ENCODE measurements at places on chromosomes 12 and 14. TPM values are rescaled to one million over a fixed set of nuclear protein-coding genes. Genes with fewer than 3 reads are reported as not detected.

The LRTM2 gene
- not detected for total RNA-seq

The CLEC4D gene
- not detected for total RNA-seq

The MYO1H gene
- not detected for total RNA-seq

The RACGAP1 gene
- total RNA-seq: 3.9 TPM

DNA sequence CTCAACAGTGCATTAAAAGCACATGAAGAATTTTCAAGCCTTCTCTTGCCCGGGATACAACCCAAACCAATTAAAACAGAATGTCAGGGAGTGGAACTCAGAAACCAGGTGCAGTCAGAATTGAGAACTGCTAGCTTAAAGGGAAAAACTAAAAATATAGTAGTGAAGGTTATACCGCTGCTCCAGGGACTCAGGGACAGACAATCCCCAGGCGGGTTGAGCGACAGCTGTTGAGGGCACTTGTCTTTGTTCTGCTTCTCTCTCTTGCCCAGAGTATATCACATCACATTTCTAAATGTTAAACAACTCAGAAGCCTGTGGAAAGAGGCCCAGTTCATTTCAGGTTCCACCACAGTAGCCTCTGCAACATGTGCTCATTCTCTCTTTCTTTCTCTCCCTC, 93.1 kb downstream of the SLC5A8 start:
- DNase-seq: no peak

DNA sequence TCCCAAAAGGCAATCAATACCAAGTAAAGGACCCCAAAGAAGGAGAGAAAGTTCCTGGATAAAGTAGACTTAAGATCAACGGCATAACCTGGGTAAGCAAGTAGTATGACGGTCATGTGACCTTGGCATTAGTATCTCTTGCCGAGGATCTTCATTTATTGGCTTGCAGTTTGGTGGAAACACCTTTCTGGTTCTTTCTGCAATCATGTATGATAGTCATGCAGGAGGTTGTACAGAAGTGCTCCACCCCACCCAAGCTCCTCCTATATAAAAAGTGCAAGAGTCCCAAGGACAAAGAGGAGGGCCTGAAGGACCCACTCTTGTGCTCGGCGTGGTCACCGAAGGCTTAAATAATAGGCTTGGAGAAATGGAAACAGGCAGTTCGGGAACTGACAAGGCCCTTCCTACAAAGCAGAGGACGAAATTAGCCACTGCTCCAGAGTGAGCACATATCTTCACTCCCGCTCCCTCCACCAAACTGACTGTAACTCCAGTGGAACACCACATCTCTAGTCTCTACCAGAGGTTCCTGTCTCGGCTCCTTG, 750 bp downstream of the CS start:
- no peak for DNase-seq

DNA sequence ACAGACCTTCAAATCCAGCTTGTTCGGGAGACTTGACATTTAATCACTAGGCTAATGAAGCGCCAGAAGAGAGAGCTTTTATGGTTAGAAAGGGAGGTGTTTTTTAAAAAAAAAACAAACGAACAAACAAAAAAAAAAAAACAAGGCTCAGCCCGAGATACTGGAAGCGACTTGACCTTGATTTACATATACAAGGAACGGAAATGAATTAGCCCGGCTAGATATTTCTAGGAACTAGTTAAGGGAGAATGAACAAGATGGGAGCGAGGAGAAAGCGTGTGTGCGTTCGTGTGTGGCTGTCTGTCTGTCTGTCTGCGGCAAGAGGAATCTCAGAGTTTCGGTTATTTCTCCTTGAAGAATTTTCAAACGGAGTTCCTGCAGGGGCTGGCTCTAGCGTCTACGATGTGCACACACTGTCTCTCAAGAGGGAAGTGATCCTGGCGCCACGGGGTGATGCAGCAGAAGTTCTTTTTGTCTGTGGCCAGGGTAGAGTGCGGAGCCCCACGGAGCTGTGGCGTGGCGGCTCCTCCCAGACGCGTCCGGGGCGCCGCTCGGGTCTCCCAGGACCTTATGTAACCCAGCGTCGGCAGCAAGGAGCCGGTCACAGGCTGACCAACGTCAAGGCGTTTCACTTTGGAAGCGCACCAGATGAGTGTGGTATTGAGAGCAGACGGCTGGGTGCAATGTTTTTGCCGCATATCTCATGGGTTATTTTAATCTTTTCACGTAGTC, 18.8 kb downstream of the SOCS2 start:
- peak; percentile 61 for DNase-seq

GRCh38 chr14:74085828-74086227, 1.1 kb downstream of the LIN52 start:
- no peak for DNase-seq

DNA sequence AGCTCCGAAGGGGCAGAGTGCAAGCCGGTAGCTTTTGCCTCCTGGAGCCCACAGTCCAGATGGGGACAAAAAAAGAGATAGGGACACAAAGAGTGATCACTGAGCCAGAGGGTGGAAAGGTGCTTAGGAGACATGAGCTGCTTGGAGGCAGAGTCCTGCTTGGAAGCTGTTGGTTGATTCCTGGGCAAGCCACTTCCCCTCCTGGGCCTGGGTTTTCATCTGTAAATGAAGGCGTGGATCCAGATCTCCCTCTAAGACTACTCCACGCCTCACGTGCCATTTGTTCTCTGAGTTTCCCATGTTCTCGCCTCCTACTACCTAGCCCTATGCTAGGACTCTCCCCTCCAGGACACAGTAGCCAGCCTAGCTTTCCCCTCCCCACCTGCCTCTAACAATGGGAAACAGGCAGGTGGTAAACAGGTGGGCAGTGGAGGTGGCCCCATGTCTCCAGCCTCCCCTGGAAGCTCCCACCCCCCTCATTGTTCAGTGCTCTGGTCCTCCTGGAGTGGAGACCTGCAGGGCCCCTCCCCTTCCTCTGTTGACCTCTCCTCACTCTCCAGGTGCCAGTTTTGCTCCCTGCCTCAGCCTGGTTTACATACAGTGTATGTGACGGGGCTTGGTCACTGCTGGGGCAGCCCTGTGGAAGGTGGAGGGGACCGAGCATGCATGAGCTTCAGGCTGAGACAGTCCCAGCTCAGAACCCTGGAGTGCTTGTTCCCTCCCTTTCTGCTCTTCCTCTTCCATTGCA, 3.8 kb downstream of the SERPINA3 start:
- no peak for DNase-seq

DNA sequence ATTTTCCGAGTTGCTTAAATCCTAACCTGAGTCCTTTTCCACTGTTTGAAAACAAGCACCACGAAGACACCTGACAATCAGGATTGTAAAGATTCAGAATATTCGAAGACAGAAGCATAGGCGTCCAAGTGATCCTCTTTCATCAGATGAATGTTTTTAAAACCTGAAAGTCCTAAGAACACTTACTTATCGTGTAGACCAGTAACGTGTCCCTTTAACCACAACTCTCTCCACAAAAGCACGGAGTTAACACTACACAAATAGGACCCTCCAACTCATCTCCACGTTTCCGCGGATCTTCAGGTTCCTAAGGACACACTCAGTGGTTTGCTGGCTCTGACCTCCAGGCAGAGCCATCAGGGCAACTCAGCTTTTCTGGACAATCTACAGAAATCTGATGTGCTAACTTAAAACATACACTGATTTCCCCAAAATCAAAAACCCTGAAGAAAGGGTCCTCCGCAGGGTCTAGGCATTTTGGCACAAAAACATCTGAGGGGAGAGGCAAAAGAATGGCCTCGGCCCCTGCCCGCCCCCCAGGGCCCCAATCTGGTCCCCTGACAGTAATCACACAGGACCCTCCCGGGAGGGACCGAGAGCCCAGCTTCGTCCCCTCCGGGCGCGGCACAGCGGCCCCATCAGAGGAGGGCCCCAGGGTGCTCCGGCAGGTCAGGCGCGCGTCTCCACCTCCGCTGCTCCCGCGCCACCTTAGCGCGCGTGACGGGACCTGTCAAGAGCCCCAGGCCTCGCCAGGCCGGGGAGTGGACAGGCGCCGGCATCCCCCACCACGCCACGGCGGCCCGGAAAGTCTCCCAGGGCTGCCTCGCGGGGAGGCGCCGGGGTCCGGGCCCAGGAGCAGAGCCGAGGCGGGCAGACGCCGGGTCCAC, 925 bp downstream of the DICER1 start:
- DNase-seq: peak; percentile 64

DNA sequence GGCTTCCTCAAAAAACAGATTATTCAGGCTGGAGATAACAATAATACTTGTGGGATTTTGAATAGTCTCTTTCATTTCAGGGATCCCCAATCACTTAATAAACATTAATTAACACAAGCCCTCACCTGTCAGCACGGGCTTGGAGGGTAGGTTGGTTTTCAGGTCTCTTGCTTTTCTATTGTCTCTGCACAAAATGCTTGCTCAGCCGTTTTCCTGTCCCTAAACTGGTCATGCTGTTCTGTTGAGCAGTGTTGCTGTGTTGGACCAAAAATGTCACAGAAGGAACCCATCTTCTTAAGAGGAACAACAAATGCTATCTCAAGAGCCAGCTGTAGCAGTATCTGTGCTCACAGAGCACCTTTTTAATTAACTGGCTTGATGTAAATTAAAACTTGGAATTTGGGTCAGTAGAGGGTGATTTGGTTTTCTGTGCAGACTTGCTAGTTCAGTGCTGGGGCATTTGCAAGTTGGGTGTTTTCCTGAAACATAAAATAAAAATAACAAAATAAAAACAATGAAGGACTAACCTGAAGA, 231.8 kb upstream of the CRY1 start:
- no peak for DNase-seq

GRCh38 chr14:33700052-33700451, 250.8 kb downstream of the EGLN3 start:
- DNase-seq: no peak

- DNase-seq: peak; percentile 73
These were observed 45.6 kb downstream of the OVCH1 start for GRCh38 chr12:29451888-29452287.
